Activated naive CD4-positive, alpha-beta T cell treated with Interleukin-2 at 50 U/mL for 16 hours (primary cell): ENCODE measurements at places on chromosomes 1 and 21.
A peak's percentile ranks its signal among the peaks of the same experiment; 100 is the strongest.

- peak; percentile 17 for DNase-seq
Observed at GRCh38 chr1:159091607-159092031, 15.1 kb upstream of the AIM2 start.

DNA sequence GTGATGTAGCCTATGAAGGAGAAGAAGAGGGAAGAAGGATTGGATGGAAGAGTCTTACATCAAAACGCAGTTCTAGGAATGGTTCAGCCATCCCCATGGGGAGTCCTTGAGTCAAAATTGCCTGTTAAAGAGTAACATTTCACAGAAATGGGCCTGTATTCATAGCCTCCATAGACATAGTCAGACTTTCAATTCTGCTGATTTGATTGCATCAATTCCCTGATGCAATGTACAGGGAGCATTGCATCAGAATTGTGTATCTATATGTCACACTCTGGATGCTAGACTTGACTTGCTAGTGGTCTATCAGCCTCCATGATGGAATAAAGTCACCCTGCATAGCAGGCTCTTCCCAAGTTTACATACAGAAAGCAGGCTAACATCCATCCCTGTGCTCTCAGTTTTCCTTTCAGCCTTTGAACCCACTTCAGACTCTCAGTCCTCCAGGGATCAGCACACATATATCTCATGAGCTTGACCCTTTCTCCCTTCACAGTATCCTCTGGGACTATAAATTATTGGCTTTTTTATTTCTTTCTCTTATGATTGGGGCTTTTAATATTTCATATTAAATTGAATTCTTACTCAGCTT lies 1111.7 kb upstream of the B3GALT2 start:
- DNase-seq: no peak

- DNase-seq: no peak
Observed at GRCh38 chr1:51922040-51922439, 43.5 kb upstream of the NRDC start.

GRCh38 chr1:5389101-5389885 lies 602.9 kb downstream of the NPHP4 start:
- DNase-seq: no peak

- DNase-seq: no peak
Observed at GRCh38 chr1:156308078-156308477, 9.0 kb upstream of the VHLL start.
